ENCODE measurements at places on chromosomes 1 and 21.

GRCh38 chr1:30600258-30600657 lies 123.1 kb downstream of the MATN1 start:
- no peak for DNase-seq

- DNase-seq, result no peak
Observed at GRCh38 chr1:234311414-234311813, 61.8 kb upstream of the COA6 start.

DNA sequence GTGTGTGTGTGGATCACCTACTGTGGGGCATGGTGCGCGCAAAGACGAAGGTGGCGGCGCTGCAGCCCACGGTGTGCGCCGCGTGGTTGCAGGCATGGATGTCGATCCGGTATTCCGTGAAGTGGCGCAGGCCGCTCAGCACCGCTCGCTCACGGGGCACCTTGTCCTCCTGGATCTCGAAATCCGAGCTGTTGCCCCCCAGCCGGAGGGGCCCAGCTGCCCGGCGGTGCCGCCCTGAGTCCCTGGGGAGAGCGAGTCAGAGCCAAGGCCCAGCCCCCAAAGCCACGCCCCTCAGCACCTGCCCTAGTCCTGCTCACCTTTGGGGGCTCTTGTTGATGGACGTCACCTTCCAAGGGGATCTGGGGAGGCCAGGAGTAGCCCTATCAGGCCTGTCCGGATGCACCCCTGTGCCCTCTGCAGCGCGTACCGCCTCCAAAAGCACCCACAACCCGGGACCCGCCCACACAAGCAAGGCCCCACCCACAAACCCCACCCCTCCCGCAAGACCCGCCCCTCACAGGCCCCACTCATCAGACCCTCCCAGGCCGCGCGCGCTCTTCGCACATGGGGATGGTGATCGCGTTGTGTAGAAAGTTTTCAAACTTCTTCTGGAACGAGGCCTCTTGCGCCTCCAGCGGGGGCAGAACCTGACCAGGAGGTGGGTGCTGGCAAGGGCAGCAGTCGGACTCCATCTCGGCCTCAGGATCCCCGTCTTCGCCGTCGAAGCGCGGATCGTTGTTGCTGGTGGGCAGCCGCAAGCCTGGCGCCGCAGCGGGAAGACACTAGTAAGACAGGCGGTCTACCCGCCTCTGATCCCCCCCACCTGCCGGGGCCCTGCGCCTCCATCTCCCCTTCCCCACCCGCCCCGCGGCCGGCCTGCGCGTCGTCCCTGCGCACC lies 13.6 kb downstream of the INSRR start:
- no peak for DNase-seq

DNA sequence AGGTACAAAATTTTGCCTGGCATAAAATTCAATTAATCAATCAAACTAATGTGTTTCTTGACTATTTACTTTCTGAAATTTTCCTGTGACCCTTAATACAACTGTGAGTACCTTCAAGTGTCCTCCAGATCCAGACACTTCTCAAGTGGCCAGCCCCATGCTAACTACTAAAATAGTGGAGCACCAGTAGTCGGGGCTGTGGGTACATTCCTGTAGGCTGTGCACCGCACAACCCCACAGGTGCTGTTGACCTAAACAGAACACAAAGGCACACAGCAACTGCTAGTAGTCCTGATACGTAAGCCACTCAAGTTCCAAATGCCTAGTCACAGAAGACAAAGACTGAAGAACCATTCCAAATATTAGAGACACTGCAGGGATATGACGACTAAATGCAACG lies 36.6 kb downstream of the TMEM50B start:
- no peak for DNase-seq

DNA sequence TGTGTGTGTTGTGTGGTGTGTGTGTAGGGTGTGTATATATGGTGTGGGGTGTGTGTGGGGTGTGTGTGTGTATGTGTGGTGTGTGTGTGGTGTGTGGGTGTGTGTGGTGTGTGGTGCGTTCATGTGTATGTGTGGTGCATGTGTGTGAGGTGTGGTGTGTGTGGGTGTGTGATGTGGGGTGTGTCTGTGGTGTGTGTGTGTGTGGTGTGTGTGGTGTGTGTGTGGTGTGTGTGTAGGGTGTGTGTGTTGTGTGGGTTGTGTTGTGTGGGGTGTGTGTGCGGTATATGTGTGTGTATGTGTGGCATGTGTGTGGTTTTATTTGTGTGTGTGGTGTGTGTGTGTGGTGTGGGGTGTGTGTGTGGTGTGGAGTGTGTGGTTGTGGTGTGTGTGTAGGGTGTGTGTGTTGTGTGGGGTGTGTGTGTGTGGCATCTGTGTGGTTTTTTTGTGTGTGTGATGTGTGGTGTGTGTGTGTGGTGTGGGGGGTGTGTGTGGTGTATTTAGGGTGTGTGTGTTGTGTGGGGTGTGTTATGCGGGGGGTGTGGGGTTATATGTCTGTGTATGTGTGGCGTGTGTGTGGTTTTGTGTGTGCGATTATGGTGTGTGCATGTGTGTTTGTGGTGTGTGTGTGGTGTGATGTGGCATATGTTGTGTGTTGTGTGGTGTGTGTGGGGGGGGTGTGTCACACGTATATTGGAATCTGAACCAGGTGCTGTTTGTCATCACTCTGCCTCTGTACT lies 17.1 kb upstream of the ZBTB21 start:
- DNase-seq, result no peak

DNA sequence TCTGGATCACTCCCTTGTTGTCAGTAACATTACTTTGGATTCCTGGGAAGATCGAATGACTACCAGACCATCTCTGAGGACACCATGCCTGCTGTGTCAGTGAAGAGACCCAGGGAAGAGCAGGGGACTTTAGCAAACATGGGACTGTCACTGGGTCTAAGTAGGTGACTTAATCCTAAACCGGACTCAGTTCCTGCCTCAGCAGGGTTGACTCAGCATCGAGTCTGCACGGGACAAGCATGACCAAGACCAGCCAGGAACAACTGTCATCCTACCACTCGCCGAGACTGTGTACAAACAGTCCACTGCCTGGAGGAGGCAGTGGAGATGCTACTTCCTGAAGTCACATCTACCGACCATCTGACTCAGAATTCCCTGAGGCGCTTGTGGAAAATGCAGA lies 53.2 kb upstream of the RAB4A start:
- DNase-seq, result no peak

DNA sequence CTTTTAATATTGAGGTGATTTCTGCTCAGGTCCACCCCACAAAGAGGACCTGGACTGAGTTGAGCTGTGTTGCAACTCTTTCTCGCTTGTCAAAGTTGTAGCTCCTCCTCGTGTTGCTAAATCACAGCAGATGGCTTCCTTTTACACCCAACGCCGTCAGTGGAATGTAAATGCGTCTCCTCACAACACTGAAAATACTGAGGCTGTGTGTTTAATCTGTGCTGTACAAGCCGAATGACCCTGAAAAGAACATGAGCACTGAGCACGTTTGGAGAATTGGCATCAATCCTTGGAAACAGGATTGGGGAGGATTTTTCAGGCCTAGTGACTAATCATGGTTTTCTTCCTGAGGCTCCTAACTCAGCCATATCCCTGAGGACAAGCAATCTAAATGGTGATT lies 196.0 kb downstream of the CRB1 start:
- peak; percentile 3 for DNase-seq

GRCh38 chr1:224498574-224499170 lies 64.1 kb upstream of the WDR26 start:
- no peak for DNase-seq

DNA sequence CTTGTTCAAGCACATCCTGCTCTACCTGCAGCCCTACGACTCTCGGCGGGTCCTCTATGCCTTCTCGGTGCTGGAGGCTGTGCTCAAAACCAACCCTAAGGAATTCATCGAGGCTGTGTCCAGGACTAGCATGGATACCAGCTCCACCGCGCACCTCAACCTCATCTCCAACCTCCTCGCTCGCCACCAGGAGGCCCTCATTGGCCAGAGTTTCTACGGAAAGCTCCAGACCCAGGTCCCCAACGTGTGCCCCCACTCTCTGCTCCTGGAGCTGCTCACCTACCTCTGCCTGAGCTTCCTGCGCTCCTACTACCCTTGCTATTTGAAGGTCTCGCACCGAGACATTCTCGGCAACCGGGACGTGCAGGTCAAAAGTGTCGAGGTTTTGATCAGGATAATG lies 74.3 kb upstream of the MORC3 start:
- no peak for DNase-seq

DNA sequence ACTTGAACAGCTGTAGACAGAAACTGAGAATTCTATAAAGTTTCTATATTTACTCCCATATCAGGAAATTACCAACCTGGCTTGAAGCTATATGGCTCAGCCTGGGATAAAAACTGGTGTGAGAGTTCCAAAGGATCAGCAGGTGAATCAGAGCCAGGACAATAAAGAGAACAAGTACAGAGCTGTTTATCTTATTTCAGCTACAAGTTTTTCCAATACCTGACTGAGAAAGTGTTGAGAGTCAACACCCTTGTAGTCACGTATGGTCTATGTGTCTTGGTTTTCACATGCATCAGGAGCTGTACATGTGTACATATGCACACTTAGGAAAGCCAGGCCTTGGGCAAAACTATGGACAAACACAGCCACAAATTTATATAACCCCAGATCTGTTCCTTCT lies 40.7 kb upstream of the CXADR start:
- no peak for DNase-seq

- DNase-seq, result peak; percentile 25
Observed at GRCh38 chr1:181135815-181136737, 47.6 kb downstream of the IER5 start.

DNA sequence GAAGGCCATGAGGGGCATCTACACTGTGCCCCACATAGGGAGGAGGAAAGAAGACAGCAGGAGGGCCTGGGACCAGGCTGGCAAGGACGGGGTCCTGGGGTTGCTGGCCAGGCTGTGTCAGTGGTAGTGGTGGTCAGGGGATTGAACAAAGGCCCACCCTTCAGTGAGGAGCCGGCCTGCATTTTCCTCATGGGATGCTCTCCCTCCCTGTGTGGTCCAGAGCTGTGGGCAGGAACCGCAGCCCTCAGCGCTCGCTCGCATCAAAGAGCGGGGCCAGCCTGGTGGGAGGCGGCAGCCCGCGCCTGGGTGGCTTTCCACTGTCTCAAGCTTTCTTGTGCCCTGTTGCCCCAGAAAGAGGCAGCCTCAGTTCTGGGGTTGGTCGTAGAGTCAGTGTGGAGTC lies 24.8 kb downstream of the LHX4 start:
- DNase-seq, result no peak

DNA sequence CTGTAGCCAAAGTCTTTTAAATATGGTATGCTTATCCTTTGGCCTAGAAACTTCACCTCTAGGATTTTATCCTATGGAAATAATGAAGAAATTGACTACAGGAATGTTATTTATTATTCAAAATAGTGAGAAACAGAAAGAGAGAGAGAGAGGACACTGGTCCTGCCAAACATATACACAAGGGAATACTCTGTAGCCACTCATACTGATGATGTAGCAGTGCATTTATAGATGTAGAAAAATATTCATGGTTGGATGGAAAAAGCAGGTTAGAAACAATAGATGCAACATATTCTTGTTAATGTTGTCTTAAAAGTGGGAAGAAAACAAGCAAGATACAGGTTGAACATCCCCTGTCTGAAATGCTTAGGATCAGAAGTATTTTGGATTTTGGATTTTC lies 22.2 kb upstream of the EPHB2 start:
- no peak for DNase-seq

DNA sequence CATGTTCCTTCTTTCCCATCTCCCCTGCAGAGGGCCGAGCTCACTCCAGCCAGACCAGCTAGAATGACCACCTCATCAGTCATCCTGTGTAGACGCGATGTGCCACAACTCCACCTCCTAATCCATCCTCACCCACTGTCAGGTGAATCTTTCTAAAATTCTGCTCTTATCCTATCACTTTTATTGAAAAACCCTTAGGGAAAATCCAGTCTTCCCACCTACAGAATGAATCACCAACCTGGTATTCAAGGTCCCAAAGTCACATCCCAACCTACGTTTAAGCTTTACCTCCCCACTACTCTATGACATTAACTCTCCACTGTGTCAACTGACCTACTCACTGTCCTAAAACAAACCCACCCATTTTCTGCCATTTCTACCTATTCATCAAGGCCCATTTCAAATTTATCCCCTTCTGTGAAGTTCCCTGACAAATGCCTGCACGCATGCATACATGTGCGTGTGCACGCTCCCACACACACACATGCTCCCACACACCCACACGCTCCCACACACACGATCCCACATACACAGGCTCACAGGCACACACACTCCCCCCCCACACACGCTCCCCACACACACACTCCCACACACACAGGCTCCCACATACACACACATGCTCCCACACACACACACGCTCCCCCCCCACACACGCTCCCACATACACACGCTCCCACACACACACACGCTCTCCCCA lies 27.7 kb downstream of the HSF2BP start:
- no peak for DNase-seq

DNA sequence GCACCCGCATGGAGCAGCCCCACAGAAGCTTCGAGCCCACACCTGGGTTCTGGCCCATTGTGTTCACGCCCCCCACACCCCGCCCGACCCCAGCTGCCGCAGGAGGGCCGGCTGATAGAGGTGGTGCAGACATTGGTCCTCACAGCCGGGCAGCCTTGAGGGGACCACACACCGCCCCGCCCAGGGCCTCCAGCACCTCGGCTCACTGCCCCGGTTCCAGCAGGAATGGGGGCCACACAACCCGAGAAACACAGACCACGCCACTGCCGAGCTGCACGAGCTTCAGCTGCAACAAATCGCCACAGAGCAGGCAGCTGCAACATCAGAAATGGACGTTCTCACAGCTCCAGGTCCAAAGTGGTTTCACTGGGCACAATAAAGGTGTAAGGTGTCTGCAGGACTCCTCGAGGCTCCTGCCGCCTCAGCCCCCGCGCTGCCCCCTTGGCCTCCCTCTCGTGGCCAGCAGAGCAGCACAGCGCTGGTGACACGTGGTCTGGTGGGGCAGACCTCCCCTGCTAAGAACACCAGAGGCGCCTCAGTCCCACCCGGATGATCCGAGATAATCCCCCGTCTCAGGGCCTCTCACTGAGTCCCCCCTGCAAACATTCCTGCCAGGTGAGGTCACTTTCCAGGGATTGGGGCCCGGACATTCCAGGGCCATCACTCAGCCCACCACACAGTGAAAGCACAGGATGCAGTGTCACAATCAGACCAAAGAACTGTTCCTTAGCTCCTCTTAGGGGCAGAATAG lies 62.3 kb upstream of the ADARB1 start:
- DNase-seq, result no peak

DNA sequence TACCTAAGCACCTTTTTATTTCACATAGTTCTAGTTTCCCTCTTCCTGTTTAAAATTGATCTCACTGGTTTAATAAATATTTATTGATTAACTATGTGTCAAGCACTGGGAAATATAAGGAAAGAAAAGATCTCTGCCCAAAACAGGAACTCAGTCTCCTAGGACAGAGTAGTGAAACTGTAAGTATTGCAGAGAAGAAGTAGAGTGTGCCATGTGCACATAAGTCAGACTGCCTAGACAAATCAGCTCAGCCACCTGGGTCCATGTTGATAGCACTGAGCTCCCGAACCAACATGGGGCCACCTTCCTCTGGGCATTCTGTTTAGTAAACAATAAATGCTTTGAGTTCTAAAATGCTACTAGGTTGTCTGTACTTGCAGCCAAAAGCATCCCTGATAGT lies 9.8 kb upstream of the SSX2IP start:
- DNase-seq, result no peak

GRCh38 chr1:31112266-31112935 lies 46.9 kb upstream of the PUM1 start:
- DNase-seq, result no peak

- peak; percentile 25 for DNase-seq
Observed at GRCh38 chr1:21547876-21548275, 38.7 kb downstream of the ALPL start.

GRCh38 chr1:3593334-3593733 lies 18.0 kb downstream of the MEGF6 start:
- DNase-seq, result no peak
